Activated CD4-positive, alpha-beta T cell treated with anti-CD3 and anti-CD28 coated beads, Interleukin-2, Interleukin-4, amounts not matched to agents 100 ng/mL and 50 ng/mL, durations not matched to agents 16 hours and 8 hours (primary cell): ENCODE measurements at places on chromosomes 4 and X.
A peak's percentile ranks its signal among the peaks of the same experiment; 100 is the strongest.

GRCh38 chr4:172125443-172125842 is 312.2 kb downstream of the GALNTL6 start:
- no peak for DNase-seq

DNA sequence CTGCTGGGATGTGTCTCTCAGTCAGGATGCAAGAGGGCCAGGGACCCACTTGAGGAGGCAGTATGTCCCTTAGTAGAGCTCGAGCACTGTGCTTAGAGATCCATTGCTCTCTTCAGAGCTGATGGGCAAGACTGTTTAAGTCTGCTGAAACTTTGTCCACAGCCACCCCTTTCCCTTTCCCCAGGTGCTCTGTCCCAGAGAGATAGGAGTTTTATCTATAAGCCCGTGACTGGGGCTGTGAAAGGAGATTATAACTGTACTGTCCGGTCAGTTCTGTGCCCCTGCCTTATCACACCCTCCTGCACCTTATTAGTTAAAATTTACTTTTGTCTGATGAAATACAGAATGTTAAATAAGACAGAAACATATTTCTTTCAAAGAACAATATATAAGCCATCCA is 378.4 kb downstream of the PABPC4L start:
- DNase-seq = no peak

GRCh38 chr4:20839957-20840356 is 139.7 kb downstream of the PACRGL start:
- no peak for DNase-seq

DNA sequence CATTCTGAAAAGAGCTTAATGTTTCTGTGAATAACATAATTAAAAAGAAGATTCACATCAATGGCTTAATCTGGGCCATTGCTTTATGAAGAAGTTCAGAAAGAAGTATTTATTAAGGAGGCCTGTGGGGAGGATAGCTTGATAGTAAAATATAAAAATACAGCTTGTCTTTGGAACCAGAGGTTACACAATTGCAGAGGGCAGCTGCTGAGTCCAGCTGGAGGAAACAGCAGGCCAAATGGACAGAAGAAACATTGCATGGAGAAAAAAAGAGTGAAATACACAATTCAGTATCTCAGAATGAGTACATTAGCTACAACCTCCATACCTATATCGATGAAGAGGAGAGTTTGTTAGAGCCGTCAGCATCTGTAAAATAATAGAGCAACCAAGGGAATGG is 148.0 kb upstream of the NPY2R start:
- DNase-seq = no peak

DNA sequence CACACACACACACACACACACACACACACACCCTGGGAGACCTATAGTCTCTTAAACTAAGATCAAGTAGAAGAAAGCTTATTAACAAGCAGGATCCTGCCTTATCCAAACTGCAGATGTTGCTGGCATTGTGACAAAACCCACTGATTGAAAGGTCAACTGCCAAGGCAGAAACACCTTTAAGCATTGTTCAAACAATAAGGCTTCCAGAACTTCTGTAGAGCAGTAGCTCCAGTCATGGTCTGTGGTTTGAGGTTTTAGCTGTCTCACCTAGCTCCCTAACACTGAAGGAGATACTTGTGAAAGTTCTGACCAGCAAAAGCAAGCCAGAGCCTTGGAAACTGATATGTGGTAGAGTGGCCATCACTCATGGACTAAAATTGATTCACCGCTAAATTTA is 59.8 kb downstream of the PTCHD1 start:
- DNase-seq = no peak

- no peak for DNase-seq
Observed at GRCh38 chrX:1918780-1919179, 303.9 kb downstream of the ASMT start.

GRCh38 chrX:20500171-20500865 is 233.6 kb upstream of the RPS6KA3 start:
- DNase-seq = peak; percentile 54

- DNase-seq = no peak
Observed at GRCh38 chr4:47654972-47655693, 170.1 kb downstream of the ATP10D start.

DNA sequence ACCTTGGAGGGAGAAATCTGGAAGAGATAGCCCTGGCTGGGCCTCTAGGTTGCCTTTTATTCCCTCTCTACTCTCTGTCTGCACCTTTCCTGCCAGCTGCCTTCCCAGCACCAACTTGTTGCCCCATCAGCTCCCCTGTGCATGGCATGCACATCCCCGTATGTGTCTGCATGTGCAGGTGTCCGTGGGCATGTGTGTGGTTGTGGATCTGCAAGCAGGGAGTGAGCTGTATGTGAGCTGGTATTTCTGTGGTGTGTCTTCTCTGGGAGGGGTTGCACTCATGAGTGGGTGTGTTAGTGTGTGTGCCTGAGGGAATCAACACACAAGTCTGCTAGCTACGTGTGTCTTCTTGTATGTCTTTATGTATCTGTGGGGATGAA is 9.9 kb downstream of the L1CAM start:
- DNase-seq = no peak

DNA sequence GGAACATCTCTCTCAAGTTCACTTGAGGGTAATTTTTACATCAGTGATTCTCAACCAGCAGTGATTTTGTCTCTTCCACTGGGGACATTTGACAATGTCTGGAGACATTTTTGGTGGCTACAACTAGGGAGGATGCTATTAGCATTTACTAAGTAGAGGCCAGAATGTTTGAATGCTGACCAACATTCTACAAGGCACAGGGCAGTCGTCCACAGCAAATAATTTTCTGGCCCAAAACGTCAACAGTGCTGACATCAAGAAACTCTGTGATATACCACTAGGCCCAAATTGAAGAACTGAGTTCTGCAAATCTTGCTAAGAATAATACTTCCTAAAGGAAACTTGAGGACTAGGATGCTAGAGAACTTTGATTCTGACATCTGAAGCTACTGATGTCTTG is 7.1 kb downstream of the KLKB1 start:
- DNase-seq = no peak

- no peak for DNase-seq
Observed at GRCh38 chrX:9102956-9103355, 69.0 kb upstream of the FAM9B start.

GRCh38 chrX:1246816-1247215 is 21.8 kb upstream of the CSF2RA start:
- peak; percentile 84 for DNase-seq

GRCh38 chrX:55451626-55451989 is 319 bp upstream of the MAGEH1 start:
- DNase-seq = no peak
